Activated T-helper 1 cell treated with anti-CD3 and anti-CD28 coated beads, Interleukin-2, amount 50 U/mL, for 16 hours (primary cell): ENCODE measurements at places on chromosomes 1 and 21.

GRCh38 chr1:70672442-70672888 lies 261.4 kb downstream of the CTH start:
- no peak for DNase-seq

DNA sequence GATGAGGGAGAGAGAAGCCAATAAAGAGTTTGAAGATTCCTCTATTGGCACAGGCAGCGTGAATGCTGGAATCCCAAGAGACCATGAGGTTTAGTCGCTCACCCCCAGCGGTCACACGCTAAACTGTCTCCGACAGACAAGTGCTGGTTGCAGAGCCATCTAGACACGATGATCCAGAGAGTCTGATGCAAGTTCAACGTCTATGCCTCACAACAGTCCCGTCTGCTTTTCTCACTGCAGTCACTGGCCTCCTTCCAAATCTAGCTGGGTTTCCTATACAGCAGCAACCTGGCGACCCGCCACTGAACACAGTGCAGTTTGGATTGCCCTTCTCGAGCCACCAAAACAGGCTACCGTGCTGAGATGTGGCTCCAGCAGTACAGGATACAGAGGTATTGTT lies 98.6 kb upstream of the KRTAP19-8 start:
- no peak for DNase-seq

- no peak for DNase-seq
Measured at GRCh38 chr1:226845624-226846023, 24.8 kb upstream of the PSEN2 start.

DNA sequence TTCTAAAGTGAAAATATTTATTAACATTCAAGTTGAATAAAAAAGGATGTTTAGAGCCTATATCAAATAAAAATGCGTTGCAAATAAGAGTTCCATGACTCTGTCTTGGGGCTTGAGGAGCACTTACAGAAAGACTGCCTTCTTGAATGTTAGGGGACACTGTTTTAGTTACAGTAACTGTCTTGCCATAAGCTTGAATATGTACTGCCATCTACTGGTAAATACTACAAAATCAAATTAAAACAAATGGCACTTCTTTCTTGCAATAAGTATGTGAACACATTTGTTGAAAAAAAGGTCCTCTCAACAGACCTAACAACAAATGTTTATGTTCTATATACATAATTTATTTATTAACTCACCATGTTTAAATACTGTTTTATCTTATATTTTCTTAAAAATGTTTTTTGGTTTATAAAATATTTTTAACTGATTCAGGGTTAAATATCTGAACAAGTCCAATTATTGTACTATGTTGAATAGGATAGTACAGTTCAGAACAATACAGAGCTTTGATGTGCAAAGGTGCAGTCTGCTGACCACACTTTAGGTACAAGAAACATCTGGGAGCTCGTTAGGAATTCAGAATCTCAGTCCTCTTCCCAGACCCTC lies 199.5 kb downstream of the LRRIQ3 start:
- DNase-seq = no peak

GRCh38 chr1:53446051-53446450 lies 13.1 kb upstream of the DMRTB1 start:
- DNase-seq = no peak

DNA sequence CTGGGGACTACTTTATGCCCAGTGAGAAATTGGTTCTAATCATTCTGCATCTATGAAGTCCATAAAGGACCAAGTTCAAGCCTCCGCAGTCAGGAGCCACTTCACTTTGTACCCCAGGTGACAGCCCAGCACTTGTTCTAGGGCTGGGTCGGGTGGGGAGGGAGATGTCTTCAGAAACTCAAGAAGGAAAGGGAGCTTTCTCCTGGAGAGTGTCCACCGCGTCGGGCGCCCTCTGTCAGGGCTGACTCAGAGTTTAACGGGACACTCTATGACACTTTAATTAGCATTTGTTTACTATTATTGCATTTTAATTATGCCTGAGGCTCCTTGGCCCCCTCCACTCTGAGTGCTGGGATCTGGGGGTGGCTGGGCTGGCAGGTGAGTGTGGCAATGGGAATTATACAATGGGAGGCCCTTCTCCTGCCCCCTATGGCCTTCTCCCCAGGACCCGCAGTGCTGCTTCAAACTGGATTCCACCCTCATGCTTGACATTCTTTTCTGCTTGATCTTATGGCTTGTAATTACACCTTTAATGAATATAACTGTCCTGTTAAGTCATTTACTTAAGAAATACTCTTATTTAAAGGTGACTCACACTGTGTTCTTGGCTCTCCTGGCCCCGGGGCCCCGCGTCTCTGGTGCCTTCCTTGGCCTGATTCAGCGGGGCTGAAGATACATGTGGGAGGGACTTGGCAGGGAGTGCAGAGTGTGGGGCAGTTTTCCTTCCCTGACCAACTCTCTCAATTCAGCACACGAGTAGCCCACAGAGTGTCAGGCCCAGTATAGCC lies 136.6 kb downstream of the PLXNA2 start:
- no peak for DNase-seq

GRCh38 chr1:234638832-234639799 lies 29.1 kb upstream of the IRF2BP2 start:
- DNase-seq = no peak

- DNase-seq = no peak
Measured at GRCh38 chr1:241443561-241443960, 76.0 kb downstream of the FH start.

GRCh38 chr1:60283690-60284089 lies 210.1 kb upstream of the C1orf87 start:
- no peak for DNase-seq

- DNase-seq = no peak
Measured at GRCh38 chr1:101293461-101294051, 56.7 kb downstream of the S1PR1 start.

- no peak for DNase-seq
Measured at GRCh38 chr1:22108339-22109105, 34.4 kb downstream of the WNT4 start.

- DNase-seq = no peak
Measured at GRCh38 chr1:187871177-187871845, 1042.6 kb downstream of the PLA2G4A start.

GRCh38 chr1:45973121-45973520 lies 159.3 kb downstream of the PIK3R3 start:
- no peak for DNase-seq

- DNase-seq = no peak
Measured at GRCh38 chr1:181645171-181645570, 161.9 kb downstream of the CACNA1E start.

GRCh38 chr1:160354388-160354985 lies 11.3 kb downstream of the NCSTN start:
- no peak for DNase-seq

DNA sequence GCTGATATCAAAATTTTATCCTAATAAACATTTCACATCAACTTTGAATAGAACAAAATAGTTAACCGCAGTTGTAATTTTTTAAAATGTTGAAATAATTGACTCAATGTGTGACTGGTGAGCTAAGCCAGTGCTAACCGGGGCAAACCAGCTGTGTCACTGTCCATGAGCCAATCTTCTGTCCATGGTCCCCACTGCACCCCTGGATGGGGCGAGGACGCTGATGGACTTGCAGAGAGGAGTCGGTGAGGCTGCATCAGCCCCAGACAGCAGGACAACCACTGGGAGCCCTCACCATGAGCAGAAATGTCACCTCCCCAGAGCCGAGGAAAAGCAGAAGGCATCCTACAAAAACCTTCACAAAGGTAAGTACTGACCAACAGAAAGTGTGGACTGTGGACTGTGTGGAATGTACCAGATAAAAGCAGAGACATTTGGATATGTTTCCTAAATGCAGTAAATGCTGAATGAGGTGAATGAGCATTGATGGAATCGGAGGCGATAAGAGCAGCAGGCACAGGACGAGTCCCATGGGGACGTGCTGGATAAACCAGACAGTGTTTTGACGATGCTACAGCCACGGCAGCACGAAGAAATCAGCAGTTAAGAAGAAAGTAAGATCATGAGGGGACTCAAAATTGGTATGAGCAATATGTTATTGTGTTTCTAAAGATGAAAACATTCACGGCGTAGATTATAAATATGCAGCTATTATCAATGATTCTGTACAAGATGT lies 115.0 kb upstream of the BACE2 start:
- DNase-seq = no peak

DNA sequence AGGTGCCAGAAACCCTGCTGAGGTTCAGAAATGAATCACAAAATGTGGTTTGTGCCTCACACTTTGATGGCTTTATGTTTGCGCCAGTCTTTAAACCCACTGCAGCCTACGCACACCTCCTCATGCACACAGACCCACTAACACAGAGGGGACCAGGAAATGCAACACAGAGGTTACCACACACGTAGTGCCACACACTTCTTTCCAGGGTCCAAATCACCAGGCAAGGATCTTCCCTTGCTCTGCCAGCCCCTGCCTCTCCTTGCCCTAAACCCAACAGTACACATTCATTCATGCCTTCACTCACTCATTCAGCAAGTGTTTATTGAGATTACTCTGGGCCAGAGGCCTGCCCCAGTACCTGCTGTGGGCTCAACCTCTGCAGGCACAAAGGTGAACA lies 17.5 kb downstream of the MAB21L3 start:
- no peak for DNase-seq

GRCh38 chr21:42695697-42696380 lies 42.4 kb downstream of the PDE9A start:
- DNase-seq = no peak

GRCh38 chr1:119964673-119965363 lies 68.5 kb upstream of the ADAM30 start:
- no peak for DNase-seq

- DNase-seq = no peak
Measured at GRCh38 chr1:155003227-155003765, 694 bp downstream of the ZBTB7B start.

- DNase-seq = no peak
Measured at GRCh38 chr1:26894263-26894662, 4.2 kb upstream of the GPN2 start.

- no peak for DNase-seq
Measured at GRCh38 chr1:209720326-209720725, 15.7 kb downstream of the HSD11B1 start.

DNA sequence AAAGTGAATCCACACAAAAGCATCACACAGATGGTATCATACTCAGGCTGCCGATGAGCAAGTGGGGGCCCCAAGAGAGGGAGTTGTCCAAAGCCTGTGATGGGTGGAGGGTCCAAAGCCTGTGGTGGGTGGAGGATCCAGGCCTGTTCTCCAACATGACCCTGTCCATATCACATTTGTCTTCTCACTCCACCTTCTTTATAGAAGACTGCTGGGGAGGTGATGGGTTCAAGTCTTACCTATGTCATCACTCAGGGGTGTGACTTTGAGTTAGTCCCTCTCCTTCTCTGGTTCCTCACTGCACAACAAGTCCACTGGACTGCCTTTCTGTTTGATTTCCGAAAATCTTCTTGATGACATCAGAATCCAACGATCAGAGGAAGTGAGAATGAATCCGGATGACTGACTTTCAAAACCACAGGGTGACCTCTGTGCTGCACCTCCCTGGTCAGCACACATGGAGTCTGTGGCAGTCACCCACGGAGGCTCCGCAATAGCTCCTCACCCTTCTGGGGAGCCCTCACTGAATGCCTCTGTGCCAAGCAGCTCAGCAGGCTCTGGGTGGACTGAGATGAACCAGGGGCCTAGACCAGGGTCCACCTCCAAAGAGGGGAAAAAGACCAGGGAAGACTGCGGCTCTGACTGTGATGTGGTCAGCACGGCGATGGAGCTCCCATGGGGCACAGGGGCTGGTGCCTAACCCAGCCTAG lies 166.8 kb downstream of the HIVEP3 start:
- no peak for DNase-seq

DNA sequence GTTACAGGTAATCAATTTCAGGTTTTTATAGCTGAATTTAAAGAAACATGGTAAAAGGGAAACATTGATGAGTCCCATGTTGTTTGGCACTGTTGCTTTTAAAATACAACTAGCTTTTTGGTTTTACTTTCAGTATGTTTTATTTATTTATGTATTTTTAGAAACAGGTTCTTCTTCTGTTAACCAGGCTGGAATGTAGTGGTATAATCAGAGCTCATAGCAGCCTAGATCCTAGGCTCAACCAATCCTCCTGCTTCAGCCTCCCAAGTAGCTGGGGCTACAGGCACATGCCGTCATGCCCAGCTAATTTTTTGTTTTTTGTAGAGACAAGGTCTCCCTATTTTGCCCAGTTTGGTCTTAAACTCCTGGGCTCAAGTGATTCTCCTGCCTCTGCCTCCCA lies 50.4 kb downstream of the CTTNBP2NL start:
- no peak for DNase-seq

GRCh38 chr1:53725238-53725689 lies 13.7 kb downstream of the GLIS1 start:
- no peak for DNase-seq

- no peak for DNase-seq
Measured at GRCh38 chr1:53869454-53870117, 20.0 kb downstream of the YIPF1 start.

GRCh38 chr1:205454903-205455335 lies 926 bp downstream of the BLACAT1 start:
- DNase-seq = no peak

DNA sequence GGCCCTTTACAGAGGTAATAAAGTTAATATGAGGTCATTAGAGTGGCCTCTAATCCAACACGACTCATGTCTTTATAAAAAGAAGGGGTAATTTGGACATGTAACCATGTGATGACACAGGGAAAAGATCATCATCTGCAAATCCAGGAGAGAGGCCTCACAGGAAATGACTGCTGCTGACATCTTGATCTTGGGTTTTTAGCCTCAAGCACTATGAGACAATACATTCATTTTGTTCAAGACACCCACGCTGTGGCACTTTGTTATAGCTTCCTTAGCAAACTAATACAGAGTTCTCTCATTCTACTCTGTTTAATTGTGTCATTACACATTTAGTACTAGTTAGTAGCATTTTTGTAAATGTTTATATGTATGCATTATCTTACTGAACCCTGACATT lies 64.0 kb upstream of the RUNX1 start:
- no peak for DNase-seq

DNA sequence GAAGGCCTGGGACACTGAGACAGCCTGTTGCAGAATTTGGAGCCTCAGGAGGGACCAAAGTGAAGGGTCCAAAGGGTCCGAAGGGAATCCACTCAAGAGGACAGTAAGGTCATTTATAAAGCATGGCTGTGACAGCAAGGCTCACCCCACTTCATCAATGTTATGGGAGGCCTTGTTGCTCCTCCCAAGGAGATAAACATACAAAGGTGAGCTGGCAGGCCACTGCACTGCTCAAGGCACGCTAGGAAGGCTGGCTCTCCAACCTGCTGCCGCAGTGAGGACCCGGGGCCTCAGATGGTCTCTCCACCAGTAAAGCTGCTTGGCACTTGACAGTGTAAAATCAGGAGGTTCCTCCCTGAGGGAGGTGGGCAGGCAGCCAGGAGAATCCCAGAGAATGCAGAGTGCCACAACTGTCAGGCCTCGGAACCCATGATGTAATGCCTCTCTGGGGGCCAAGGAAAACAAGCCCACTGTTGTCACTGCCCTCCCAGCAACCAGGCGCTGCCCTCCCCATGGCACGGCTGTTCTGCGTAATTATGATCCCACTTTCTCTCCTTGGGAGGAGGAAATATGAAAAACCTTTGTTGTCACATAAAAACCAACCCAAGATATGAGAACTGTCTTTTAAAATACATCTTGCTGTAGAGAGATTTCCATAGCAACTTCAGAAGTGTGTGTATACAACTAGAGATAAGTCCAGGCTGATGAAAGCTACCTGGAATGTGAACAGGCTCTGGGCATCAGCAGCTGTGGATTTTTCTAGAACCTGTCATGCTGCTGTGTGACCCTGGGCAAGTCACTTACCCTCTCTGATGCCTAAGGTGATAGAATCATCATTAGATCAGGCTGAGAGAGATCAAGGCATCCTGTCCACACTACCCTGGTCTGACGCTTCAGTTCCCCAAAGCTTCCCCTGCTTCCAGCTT lies 102.5 kb downstream of the KCNN3 start:
- no peak for DNase-seq

GRCh38 chr1:99531578-99532275 lies 114.2 kb upstream of the PALMD start:
- no peak for DNase-seq
